Activated CD8-positive, alpha-beta memory T cell treated with anti-CD3 and anti-CD28 coated beads for 48 hours (primary cell): ENCODE measurements at places on chromosomes 13 and 19.

GRCh38 chr19:45087531-45087930, 5.4 kb upstream of the PPP1R37 start:
- no peak for DNase-seq

- DNase-seq: no peak
Measured at GRCh38 chr19:45180936-45181335, 2.4 kb downstream of the BLOC1S3 start.

DNA sequence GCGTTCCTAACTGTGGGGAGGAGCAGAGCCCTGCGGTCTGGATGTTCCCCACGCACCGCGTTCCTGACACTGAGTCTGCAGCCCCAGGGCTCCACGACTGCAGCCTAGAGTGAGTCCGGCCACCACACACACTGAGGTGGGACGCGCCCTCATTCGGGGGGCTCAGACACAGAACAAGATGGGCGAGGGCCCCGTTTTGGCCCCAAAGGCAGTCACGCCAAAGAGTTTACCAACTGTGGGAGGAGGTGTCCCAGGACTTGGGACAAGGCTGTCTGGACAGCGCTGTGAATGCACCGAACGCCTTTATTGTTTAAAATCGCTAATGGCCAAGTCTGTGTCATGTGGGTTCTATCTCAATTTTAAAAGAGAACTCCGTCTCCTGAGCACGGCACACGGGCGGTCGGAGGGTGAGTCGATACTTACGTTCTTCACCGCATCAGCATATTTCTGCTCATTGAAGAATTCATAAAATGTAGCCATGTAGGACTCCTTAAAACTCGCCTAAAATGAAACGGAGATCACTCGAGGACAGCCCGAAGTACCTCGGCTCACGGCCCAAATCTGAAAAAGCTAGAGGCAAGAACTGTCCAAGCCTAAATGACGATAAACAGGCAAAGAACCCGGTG, 35.2 kb upstream of the C13orf46 start:
- no peak for DNase-seq

GRCh38 chr19:56142087-56142787, 1.1 kb downstream of the ZNF444 start:
- DNase-seq: no peak

GRCh38 chr13:27607125-27607524, 13.2 kb downstream of the LNX2 start:
- DNase-seq: no peak

- DNase-seq: no peak
Measured at GRCh38 chr19:56321989-56322440, 7.4 kb upstream of the ZSCAN5A start.

DNA sequence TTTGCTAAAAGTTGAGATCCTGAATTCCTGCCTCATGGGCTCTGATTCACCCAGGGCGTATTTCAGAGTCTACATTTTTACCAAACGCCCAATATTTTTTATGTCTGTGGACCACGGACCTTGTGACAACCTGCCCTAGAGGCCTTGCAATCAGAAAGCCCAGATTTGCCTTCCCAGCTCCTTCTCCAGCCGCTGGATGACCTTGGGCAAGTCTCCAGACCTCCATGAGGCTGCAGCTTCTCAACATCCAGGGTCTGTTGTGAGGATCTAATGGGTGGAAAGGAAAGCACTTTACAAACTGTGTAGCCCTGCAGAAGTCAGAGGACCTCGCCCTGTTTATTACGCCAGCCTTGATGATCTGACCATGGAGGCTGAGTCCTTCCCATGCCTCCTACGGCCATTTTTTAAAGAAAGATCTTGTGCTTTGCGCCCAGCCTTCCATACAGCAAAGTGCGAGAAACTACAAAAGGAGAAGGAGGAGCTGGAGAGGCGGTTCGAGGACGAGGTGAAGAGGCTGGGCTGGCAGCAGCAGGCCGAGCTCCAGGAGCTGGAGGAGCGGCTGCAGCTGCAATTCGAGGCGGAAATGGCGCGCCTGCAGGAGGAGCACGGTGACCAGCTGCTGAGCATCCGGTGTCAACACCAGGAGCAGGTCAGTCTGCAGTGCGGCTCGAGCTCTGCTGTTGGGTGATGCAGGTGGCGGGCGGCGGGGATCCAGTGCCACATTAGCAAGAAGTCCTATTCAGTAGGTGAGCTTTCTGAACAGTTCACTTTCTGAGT, 115.6 kb downstream of the SLC7A1 start:
- no peak for DNase-seq
